ENCODE measurements at places on chromosomes 6 and 20.

- no peak overlapping the region for H3K4me3 ChIP-seq
- DNase-seq, result no peak
- no peak overlapping the region for H3K27ac ChIP-seq
Measured at GRCh38 chr20:58327211-58327610, 17.7 kb downstream of the RAB22A start.

DNA sequence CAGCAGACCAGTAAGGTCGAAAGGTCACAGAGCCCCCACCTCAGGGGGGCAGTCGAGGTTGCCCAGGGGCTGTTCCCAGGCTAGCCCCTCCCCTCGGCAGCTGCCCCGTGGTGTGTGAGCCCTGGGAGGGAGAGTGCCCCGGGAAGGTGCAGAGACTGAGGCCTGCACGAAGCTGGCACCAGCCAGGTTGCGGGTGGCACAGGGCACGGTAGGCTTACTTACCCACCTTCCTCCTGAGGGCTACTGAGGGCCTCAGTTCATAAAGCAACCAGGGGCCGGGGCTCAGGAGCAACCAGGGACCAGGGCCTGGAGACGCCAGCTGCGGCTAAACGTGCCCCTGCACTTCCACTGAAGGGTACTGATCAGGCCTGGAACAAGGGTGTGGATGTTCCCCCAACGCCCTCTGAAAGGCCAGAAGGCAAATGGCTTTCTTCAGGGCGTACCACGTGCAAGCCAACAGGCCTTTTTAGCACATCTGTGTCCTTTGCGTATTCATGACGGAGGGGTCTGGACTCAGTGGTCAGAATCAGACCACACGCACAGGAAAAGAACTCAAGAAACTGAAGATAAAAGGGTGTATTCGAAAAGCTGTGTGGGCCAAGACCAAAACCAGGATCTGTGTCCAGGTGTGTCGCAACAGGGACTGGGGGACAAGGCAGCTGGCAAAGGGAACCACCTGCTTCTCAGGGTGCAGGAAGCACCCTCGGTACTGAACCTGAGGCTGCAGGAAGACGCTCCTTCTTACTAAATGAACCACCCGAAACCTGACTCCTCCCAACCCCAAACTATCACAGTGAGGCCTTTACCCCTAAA lies 24.5 kb upstream of the TCFL5 start:
- H3K27ac ChIP-seq, result no peak overlapping the region
- DNase-seq, result no peak
- no peaks in the 10 kb centered on the region for H3K4me1 ChIP-seq

DNA sequence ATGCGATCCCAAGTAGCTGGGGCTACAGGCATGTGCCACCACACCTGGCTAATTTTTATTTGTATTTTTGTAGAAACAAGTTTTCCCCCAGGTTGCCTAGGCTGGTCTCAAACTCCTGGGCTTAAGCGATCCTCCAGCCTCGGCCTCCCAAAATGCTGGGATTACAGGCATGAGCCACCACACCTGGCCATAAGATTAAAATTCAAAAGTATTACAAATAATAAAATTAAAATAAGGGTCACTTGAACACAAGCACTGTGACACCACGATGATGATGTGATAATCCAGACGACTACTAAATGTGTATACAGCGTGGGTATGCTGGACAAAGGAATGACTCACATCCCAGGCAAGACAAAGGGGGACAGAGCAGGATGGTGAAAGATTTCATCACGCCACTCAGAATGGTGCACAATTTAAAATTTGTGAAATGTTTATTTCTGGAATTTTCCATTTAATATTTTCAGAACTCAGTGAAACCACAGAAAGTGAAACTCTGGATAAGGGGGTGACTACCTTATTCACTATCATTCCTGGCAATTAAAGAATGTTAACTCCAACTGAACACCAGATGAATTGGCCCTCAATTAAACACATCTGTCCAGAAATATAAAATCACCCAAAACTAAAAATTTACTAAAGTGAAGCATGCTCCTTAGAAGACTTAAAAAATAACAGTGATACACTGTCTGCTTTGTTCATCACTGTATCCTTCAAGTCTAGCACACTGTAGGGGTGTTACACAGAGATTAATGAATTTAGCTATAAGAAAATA lies 13.1 kb downstream of the B4GALT5 start:
- no peaks in the 10 kb centered on the region for H3K27me3 ChIP-seq
- H3K4me3 ChIP-seq, result peak overlapping the region; percentile 12
- DNase-seq, result peak; percentile 71

GRCh38 chr6:100457311-100457990 lies 7.3 kb downstream of the SIM1 start:
- no peak overlapping the region for H3K27ac ChIP-seq
- DNase-seq, result no peak
- no peaks in the 10 kb centered on the region for H3K4me1 ChIP-seq
- no peaks in the 10 kb centered on the region for H3K27me3 ChIP-seq
- H3K36me3 ChIP-seq, result no peaks in the 10 kb centered on the region

- H3K27me3 ChIP-seq, result no peaks in the 10 kb centered on the region
- no peak overlapping the region for H3K4me3 ChIP-seq
- no peak overlapping the region for H3K27ac ChIP-seq
- peaks cover 7% of the 10 kb centered on the region for H3K4me1 ChIP-seq
Measured at GRCh38 chr6:113178349-113178748, 678.8 kb upstream of the MARCKS start.

- no peak overlapping the region for H3K4me3 ChIP-seq
- H3K27ac ChIP-seq, result no peak overlapping the region
- DNase-seq, result no peak
- H3K36me3 ChIP-seq, result no peaks in the 10 kb centered on the region
Measured at GRCh38 chr6:52909131-52909530, 367 bp downstream of the GSTA3 start.

DNA sequence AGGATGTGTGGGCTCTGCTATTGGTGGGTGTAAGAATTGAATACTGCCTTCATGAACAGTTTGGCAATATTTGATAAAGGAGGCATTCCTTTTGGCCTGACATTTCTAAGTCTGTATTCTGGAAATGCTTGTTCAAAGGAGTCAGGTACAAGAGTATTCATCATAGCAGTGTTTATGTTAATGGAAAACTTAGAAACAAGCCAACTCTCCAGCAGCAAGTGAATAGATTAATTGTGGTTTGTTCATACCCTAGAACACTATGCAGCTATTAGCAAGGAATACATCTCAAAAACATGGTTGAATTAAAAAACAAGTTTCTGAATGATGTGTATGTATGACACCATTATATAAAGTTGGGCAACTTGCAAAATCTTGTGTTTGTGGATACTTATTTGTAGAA lies 195.8 kb downstream of the ZFAND3 start:
- no peaks in the 10 kb centered on the region for H3K36me3 ChIP-seq
- H3K27me3 ChIP-seq, result no peaks in the 10 kb centered on the region
- DNase-seq, result no peak
- H3K27ac ChIP-seq, result no peak overlapping the region

GRCh38 chr20:10332656-10333415 lies 101.2 kb downstream of the MKKS start:
- H3K27me3 ChIP-seq, result no peaks in the 10 kb centered on the region
- no peak overlapping the region for H3K27ac ChIP-seq
- H3K4me3 ChIP-seq, result no peak overlapping the region
- DNase-seq, result no peak
- H3K4me1 ChIP-seq, result no peaks in the 10 kb centered on the region
- no peaks in the 10 kb centered on the region for H3K36me3 ChIP-seq

GRCh38 chr20:15866916-15867730 lies 706.1 kb downstream of the KIF16B start:
- no peaks in the 10 kb centered on the region for H3K4me1 ChIP-seq
- H3K27ac ChIP-seq, result no peak overlapping the region
- H3K4me3 ChIP-seq, result no peak overlapping the region
- H3K36me3 ChIP-seq, result no peaks in the 10 kb centered on the region

DNA sequence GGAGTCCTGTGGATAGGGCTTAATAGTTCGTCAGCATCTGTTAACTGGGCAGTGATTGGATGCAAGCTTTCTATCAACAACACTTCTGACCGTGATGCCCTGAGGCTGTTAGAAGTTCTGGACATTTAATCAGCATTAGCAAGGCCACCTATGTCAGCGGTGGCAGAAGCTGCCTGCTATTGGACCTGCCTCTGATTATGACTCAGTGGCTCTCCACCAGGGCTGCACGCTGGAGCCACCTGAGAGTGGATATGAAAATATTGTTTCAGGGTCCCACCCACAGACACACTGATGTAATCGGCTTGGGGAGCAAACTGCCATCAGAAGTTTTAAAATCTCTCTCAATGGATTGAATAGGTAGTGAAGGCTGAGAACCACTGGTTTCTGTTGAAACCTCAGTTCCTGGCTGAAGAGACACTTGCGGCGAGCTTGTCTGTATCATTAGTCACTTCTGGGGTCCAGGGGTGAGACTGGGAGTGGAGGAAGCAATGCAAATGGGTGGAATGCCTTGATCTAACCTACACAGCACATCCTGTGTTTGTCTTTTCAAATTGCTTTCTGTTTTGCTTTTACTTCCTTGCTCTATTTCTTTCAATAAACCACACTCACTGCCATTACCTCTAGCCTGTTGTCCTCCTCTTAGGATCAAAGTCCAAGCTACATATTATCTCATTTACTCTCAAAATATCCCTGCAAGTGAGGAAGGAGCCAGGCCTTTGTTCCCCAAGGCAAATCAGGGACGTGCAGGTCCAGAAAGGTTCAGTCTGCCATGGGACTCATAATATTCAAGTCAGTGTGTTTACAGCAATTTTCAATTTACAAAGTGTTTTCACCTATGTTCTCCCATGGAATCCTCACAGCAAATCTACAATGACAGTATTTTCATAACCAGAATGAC lies 4.2 kb downstream of the CLIC5 start:
- H3K4me1 ChIP-seq, result peaks cover 2% of the 10 kb centered on the region
- no peak overlapping the region for H3K27ac ChIP-seq
- DNase-seq, result no peak
- no peak overlapping the region for H3K4me3 ChIP-seq

GRCh38 chr6:165571721-165572132 lies 91.3 kb downstream of the PDE10A start:
- no peak overlapping the region for H3K27ac ChIP-seq
- peaks cover 30% of the 10 kb centered on the region for H3K4me1 ChIP-seq
- H3K36me3 ChIP-seq, result no peaks in the 10 kb centered on the region
- DNase-seq, result no peak
- H3K27me3 ChIP-seq, result no peaks in the 10 kb centered on the region

- no peak for DNase-seq
- H3K27ac ChIP-seq, result no peak overlapping the region
- no peaks in the 10 kb centered on the region for H3K27me3 ChIP-seq
- H3K4me3 ChIP-seq, result no peak overlapping the region
- H3K4me1 ChIP-seq, result no peaks in the 10 kb centered on the region
Measured at GRCh38 chr6:14912706-14913105, 333.2 kb upstream of the JARID2 start.

DNA sequence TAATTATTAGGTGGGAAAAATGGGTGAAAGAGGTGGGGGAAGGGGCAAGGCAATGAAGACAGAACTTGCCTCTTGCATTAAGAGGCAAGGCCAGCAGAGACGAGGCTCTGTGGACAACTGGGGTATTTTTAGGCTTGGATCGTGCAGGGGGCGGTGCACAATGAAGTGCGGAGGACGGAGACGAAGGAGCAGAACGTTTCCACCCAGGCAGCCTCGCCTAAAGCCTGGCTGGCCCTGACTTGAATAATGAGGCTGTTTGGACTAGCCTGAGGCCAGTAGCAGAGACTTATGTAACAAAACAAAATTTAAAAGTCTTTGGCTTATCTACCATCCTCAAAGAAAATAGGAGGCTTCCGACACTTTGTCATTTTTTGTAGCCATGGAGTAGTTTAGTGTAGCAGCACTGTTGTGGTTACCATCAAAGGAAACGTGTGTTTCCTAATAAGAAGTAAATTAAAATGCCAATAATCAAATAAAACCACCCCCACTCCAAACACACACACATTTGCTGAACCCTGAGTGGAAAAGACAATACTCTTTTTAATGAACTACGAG lies 370.0 kb upstream of the CNR1 start:
- no peak overlapping the region for H3K27ac ChIP-seq
- H3K27me3 ChIP-seq, result peaks cover 66% of the 10 kb centered on the region
- H3K4me1 ChIP-seq, result no peaks in the 10 kb centered on the region
- no peaks in the 10 kb centered on the region for H3K36me3 ChIP-seq
- no peak for DNase-seq
- no peak overlapping the region for H3K4me3 ChIP-seq

- DNase-seq, result no peak
- no peaks in the 10 kb centered on the region for H3K27me3 ChIP-seq
- H3K4me1 ChIP-seq, result no peaks in the 10 kb centered on the region
- no peaks in the 10 kb centered on the region for H3K36me3 ChIP-seq
Measured at GRCh38 chr6:45192556-45192955, 135.6 kb upstream of the RUNX2 start.

- no peak for DNase-seq
- no peak overlapping the region for H3K27ac ChIP-seq
- H3K4me3 ChIP-seq, result no peak overlapping the region
- no peaks in the 10 kb centered on the region for H3K36me3 ChIP-seq
- H3K4me1 ChIP-seq, result no peaks in the 10 kb centered on the region
- H3K27me3 ChIP-seq, result no peaks in the 10 kb centered on the region
Measured at GRCh38 chr6:135189344-135189743, 8.2 kb downstream of the MYB start.

DNA sequence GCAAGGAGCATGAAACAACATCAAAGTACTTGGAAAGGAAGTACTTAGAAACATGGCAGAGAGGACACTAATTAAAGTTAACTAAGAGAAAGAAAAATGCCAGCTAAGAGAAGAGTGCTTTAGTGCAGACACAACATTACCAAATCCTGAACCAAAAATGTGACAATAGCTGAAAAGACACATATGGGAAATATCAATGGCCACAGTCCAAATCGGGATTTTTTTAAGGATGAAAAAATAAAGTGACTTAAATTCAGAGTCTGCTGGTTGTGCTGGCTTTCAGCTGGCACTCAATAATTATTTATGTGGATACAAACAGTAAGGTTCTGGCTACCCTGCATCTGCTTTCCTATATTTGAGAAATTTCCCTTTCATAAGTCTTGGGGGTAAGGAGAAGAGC lies 12.6 kb upstream of the DST start:
- H3K4me3 ChIP-seq, result no peak overlapping the region
- peaks cover 74% of the 10 kb centered on the region for H3K4me1 ChIP-seq
- peak overlapping the region; percentile 86 for H3K27ac ChIP-seq
- no peaks in the 10 kb centered on the region for H3K36me3 ChIP-seq
- no peak for DNase-seq
- H3K27me3 ChIP-seq, result no peaks in the 10 kb centered on the region

DNA sequence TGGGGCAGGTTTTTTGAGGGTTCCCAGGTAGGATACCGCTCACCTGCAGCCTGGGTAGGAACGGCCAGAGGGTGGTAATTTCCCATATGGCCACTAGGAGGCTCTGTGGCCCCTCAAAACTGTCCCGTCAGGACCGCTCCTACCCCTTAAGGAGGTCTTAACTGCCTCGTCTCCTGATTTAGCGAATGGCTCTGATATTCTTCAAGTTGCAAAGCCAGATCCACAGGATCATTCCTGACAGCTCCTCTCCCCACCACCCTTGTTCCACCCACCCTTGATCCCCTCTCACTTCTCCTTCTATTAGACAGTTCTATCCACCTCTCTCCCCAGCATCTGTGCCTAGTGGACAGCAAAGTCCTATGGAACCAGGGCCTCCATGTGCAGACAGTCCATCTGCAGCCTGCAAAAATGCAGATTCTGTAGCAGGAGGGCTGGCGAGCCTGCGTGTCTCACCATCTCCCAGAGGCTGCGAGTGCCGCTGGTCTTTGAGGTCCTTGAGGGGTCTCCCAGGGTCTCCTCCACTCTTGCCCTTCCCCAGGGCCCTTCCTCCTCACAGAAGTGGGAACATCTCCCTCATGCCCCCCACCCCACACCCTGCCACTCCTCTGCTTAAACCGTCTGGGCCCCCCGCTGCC lies 34.3 kb upstream of the ZBP1 start:
- no peaks in the 10 kb centered on the region for H3K36me3 ChIP-seq
- no peak overlapping the region for H3K4me3 ChIP-seq
- peaks cover 14% of the 10 kb centered on the region for H3K27me3 ChIP-seq
- no peak overlapping the region for H3K27ac ChIP-seq
- H3K4me1 ChIP-seq, result no peaks in the 10 kb centered on the region
- DNase-seq, result peak; percentile 23

GRCh38 chr20:52201395-52201794 lies 9.8 kb upstream of the ZFP64 start:
- no peak overlapping the region for H3K27ac ChIP-seq
- no peak for DNase-seq
- no peaks in the 10 kb centered on the region for H3K27me3 ChIP-seq

All from HCT116 (cell line).